Osteoblast (primary cell): ENCODE measurements at places on chromosomes 3 and 15. TPM values are rescaled to one million over a fixed set of nuclear protein-coding genes. Genes with fewer than 3 reads are reported as not detected.

The GPR160 gene
- total RNA-seq = 0.29 TPM in 1 of 2 replicates, not detected in the other

GRCh38 chr3:125213946-125214542 is 1.5 kb upstream of the SLC12A8 start:
- DNase-seq = no peak

DNA sequence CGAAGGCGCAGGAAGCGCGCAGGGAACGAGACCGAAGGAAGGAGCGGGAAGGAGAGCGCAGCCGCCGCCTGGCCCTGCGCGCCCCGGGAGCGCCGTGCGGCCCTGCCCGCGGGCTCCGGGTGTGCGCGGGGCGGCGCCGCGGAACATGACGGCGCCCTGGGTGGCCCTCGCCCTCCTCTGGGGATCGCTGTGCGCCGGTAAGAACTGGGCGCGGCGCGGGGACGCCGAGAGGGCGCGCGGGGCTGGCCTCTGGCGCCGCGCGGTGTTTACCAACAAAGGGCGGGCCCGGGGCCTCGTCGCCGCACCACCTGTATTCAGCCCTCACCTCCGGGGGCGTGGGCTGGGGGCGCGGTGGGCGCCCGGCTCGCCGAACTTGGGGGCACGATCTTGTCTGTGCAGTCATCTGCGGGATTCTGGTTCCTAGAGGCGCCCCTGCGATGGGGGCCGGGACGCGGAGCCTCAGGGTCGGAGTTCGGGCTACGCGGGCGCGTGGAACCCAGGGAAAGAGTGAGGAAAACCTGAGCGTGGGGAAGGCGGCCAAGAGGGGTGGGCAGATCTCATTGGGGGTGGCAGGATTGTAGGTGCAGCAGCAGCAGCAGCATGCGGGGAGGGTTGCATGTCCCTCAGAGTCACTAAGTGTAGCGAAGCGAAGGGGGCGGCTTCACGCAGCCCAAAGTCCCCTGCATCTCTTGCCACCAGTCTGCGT is 641 bp downstream of the ACVR2B start:
- DNase-seq = peak; percentile 91

DNA sequence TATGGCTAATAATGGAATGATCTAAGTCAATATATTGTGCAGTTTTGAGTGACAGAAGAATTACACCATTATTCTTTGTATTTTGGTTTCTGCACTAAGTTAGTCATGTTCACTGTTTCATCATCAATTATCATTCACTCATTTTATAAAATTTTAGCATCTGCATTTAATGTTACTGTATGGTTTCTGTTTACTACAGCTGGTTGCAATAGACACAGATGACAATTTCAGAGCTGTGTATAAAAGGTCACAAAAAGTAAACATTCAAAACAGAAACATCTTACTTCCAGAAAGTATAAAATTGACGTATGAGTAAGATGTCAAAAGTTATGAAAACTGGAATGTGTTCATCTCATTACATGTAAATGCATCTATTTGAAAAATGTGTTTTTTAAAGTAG is 111.1 kb upstream of the GBE1 start:
- no peak for DNase-seq

DNA sequence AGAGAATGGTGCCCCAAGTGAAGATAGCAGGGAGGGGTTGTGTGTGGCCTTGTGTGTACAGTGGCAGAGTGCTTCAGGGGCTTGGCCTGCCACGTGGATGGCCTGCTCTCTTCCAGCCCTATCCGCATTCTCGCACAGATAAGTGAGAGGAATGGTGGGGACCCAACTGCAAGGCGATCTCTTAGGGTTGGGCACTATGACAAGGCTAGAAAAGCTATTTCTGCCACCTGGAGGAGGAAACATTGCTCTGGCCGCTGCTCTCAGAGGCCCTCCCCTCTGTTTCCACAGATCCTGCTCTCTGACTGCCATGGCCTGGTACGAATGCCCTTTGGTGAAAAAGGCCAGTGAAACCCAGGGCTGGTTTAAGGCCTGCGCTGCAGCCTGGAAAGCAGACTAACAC is 20.6 kb downstream of the EEFSEC start:
- DNase-seq = no peak

- DNase-seq = no peak
Measured at GRCh38 chr3:157240408-157240807, 80.5 kb upstream of the CCNL1 start.

GRCh38 chr15:24678485-24678884 is 2.9 kb downstream of the NPAP1 start:
- peak; percentile 45 for DNase-seq
